Occipital lobe (tissue), 3 donors: ENCODE measurements at places on chromosomes 2 and 18. TPM values are rescaled to one million over a fixed set of nuclear protein-coding genes. Genes with fewer than 3 reads are reported as not detected.

DNA sequence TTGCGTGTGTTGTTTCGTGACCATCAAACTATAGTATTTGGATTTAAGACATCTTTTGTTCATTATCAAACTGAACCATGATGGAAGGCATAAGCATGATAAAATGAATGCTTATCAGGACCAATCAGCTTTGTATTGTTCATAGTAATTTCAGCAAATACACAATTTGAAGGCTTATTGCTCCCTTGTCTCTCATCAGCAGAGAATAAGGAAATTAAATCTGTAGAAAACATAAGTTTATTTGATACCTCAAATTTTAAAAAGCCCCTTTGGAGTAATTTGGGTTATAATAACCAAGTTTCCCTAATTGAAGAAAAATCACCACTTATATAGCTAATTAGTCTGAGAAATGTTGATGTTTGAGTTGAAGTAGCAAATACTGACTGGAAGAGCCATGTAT, 705.7 kb downstream of the NUP35 start:
- no peak for DNase-seq

DNA sequence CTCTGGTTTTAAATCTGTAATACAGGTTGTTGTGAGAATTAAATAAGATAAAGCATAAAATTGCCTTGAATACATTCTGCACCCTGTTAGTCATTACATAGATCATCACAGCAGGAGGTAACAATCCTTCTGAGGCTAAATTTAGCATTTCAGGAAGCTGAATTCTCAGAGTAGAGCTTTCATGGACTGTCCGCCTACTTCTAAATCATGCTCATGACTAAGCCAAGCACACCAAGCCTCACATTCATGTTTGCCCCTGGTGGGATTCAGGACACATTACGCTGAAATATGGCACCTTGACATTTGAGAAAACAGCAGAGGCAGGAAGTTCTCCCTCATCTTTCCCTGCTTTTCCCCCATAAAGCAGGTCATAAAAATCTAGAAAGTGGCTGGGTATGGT, 16.6 kb upstream of the PIK3C3 start:
- DNase-seq: no peak

The CPO gene
- total RNA-seq: not detected

DNA sequence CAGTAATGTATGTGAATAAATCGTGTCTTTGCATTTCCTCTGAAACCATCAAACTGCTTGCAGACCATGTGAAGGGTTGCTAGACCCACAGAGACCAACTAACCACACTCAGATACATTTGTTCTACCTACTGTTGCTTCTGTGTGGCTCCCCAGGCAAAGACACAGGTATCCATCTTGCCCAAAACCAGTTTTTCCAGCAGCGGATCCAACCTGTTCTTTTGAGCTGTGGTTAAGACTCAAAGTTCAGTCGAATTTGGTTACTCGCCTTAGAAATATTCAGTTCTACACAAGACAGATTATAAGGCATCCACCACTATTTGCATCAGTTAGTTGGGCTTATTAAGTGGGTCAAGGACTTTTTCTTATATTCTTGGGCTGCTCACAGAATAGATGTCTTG, 276.2 kb upstream of the EPHA4 start:
- no peak for DNase-seq

- no peak for DNase-seq
Measured at GRCh38 chr2:47211497-47212011, 56.4 kb upstream of the STPG4 start.

GRCh38 chr2:206164261-206164862, 4.7 kb downstream of the EEF1B2 start:
- DNase-seq: no peak
